Nucleus accumbens (tissue), 56 donors: ENCODE measurements at places on chromosomes 1 and 21.

DNA sequence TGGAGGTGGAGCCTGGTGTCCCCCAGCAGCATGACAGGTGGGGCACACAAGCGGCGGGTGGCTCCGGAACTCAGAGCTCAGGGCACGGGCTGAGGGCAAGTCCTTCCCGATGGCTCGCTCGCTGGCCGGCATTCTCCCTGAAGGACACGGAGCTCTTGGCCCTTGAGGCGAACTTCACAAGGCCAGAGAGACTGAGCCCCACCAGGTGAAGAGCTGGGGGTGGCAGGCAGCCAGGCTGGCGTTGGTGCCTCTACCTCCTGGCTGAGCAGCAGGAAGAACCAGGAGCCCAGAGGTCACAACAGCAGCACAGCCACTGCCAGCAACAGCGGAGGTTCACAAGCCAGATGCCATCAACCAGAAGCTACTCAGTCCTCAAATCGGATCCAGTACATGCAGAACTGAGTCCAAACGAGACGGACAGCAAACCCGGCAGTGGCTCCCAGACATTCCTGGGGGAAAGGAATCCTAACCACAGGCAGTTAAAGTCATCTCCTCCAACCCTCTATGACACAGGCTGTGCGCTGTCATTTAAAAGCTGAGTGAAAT, 54.1 kb downstream of the NPHP4 start:
- no peak for DNase-seq

- DNase-seq = no peak
Observed at GRCh38 chr21:30044447-30045064, 104.8 kb upstream of the GRIK1 start.

GRCh38 chr1:12063141-12064072, at the start of gene TNFRSF8:
TNFRSF8 (plus strand) TSS chr1:12063303; CDS start chr1:12063599, 296 bp downstream.
- no peak for DNase-seq

- DNase-seq = peak; percentile 59
Observed at GRCh38 chr1:89821322-89822108, 683 bp downstream of the LRRC8D start.

DNA sequence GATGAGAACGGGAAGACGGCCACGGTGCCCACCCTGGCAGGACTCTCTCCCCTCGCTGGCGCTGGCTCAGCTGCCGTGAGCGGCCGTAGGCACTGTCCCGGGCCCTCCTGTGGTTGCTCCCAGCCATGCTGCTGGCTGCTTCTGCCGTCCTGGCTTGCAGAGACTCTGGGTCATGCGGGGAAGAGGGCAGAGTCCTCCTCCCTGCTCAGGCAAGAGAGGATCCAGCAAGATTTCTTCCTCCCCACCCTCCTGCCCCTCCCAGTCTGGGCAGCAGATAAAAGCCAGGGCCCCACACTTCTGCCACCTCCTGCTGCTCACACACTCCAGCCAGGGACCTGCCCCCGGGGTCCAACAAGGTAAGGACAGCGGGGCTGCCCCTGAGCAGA, 60.1 kb downstream of the AGPAT3 start:
- DNase-seq = no peak

GRCh38 chr1:160460683-160461287, 60.4 kb downstream of the VANGL2 start:
- DNase-seq = no peak

DNA sequence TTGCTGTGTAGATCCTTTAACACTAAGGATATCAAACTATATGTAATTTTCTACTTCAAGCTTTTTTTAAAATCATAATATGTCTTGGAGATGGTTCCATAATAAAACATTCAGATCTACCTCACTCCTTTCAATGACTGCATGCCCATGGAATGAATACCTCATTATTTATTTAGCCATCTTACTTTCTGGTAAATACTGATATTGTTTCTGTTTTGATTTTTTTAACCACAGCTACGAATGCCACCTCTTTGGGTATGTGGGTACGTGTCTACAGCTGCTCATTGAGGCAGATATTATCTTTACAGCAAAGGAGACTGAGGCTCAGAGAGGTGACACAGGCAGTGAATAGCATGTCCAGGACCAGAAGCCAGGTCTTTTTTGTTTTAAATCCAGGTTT, 215.7 kb downstream of the ST6GALNAC3 start:
- DNase-seq = no peak

- no peak for DNase-seq
Observed at GRCh38 chr1:146013559-146013922, 8.0 kb downstream of the HJV start.

GRCh38 chr1:221993444-221993948, 251.6 kb upstream of the DUSP10 start:
- no peak for DNase-seq

- DNase-seq = no peak
Observed at GRCh38 chr1:90717665-90718410, 736 bp upstream of the BARHL2 start.

GRCh38 chr1:98693385-98693784, 31.9 kb downstream of the SNX7 start:
- no peak for DNase-seq

- no peak for DNase-seq
Observed at GRCh38 chr1:51525295-51525694, 6.2 kb upstream of the EPS15 start.

DNA sequence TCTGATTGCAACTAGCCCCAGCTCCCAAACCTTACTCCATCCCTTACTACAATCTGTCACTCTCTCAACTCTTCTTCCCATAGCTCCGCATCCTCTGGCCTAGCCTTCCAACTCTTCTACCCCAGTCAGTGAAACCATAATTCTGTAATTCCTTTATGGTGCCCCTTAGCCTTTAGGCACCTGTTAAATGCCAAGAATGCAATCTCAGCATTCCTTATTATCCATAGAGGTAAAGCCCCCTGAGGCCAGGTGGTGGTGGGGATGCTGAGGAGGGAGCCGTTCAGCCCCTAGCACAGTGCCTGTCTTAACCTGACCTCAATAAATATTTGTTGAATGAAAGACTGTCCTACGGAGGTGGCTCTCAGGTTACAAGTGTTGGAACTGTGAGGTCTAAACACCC, 14.0 kb downstream of the ATP1A2 start:
- DNase-seq = no peak

- no peak for DNase-seq
Observed at GRCh38 chr1:62196086-62196690, 1.5 kb downstream of the L1TD1 start.

DNA sequence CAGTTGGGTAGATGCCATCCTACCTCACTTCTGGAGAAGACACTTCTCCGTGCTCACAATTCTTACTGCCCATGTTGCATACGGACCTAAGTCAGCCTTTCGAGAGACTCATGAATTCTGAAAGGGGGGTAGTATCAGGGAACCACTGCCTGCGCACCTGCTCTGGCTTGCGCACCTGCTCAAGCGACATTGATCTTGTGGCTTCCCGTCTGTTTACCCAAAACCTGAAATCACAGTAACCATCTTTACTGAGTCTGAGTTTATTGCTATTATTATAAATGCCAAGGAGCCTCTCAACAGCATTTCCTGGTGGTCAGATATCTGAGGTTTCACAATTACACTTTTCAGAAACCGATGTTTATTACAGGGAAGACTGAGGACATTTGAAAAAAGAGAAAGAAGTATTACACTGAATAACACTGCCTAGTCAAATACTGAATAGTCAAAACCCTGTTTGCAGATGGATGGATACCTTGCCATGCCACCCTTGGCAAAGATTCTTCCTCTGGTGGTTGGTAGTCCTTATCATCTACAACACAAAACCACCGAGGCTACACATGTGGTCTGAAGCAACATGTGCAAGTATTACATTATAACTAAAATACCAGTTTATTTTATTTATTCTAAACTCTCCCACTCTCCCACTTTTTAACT, 208.7 kb downstream of the SIPA1L2 start:
- no peak for DNase-seq

GRCh38 chr1:247054992-247055415, 23.6 kb downstream of the ZNF670 start:
- no peak for DNase-seq

GRCh38 chr1:23915466-23915865, 2.3 kb upstream of the CNR2 start:
- DNase-seq = no peak

GRCh38 chr1:109426281-109427170, at the start of gene PSMA5:
PSMA5 (minus strand) TSS chr1:109426448; CDS start chr1:109426330, 118 bp downstream.
- peak; percentile 92 for DNase-seq

DNA sequence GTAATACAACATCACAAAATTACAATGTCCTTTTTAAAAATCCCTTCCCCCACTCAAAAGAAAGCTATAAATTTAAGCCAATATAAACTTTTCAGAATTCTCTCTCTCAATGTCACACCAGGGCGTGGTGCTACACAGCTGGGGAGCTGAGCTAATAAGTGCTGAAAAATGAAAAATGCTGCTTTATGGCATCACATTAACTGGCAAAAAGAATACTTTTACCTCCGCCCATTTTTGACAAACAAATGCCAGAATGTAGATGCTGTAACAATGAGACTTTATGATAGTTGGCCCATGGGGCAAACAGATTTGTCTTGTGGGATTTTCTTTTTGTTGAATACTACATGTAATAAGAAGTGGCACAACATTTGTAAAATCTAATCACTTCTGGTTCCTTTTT, 12.7 kb upstream of the LYPLAL1 start:
- DNase-seq = no peak

DNA sequence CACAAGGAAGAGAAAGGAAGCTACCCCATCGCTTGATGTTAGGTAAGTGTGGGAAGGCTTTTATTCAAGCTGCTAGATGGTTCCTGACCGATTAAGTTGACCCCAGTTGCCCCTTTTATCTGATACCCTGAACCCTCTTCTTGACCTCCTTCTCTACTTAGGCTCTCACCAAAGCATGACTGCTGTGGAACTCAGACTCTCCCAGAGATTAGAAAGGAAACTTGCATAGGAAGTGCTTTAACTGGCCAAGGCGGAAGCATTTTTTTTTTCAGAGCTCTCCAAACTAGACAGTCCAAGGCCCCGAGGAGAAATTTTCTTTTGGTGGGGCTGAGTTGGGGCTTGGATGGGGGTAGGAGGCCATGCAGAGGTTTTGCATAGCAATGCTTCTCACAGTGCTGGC, 101.3 kb upstream of the USP24 start:
- no peak for DNase-seq

DNA sequence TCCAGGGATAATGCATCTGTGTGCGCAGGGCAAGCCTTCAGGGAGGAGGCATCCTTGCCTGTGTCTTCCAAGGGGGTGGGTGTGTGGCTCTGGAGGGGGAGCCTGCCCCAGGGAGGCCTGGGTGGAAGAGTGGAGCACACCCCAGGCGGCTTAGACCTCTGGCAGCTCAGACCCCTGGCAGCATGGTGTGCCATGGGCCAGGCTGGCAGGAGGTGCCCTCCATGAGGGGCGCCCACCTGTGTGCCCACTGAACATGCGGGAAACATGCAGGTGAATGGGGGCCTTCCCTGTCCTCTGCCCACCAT, 1.1 kb upstream of the PANK4 start:
- DNase-seq = no peak

GRCh38 chr1:84800090-84801073, 92.6 kb downstream of the LPAR3 start:
- no peak for DNase-seq

- no peak for DNase-seq
Observed at GRCh38 chr1:226470921-226471866, 63.3 kb upstream of the PARP1 start.

DNA sequence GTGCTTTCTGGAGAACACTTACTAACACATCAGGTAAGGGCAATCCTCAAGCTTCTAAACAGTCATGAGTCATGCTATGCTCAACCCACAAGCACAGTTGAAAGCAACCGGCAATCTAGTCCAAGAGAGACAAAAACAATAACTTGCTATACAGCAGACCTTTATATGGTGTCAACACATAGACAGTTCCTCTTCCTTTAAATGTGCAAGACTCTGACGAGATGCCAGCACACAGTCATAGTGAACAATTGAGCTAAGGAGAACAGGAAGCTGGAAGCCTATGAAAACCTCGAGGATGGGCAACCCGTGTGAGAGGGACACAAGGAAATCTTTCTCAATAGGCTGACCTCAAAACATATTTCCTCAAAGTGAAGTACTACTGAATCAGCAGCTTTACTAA, 5.3 kb downstream of the ADIPOR1 start:
- no peak for DNase-seq

DNA sequence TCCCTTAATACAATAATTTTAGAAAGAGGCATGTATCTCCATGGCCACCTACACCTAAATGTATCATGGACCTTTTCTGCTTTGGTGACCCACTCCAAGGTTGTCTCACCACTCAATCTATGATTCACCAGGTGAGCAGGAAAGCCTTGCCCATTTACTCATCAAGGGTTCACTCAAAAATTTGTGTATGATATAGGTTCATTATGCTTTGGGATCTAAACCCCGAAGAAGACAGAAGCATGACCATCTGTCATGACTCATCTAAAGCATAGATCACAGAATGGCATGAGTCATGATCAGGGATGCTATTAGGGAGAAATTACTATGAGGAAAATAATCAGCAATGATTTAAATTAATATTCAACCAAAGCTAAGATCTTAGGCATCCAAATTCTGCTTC, 38.5 kb downstream of the PYHIN1 start:
- no peak for DNase-seq

- DNase-seq = no peak
Observed at GRCh38 chr21:15732290-15732995, 2.7 kb downstream of the USP25 start.

DNA sequence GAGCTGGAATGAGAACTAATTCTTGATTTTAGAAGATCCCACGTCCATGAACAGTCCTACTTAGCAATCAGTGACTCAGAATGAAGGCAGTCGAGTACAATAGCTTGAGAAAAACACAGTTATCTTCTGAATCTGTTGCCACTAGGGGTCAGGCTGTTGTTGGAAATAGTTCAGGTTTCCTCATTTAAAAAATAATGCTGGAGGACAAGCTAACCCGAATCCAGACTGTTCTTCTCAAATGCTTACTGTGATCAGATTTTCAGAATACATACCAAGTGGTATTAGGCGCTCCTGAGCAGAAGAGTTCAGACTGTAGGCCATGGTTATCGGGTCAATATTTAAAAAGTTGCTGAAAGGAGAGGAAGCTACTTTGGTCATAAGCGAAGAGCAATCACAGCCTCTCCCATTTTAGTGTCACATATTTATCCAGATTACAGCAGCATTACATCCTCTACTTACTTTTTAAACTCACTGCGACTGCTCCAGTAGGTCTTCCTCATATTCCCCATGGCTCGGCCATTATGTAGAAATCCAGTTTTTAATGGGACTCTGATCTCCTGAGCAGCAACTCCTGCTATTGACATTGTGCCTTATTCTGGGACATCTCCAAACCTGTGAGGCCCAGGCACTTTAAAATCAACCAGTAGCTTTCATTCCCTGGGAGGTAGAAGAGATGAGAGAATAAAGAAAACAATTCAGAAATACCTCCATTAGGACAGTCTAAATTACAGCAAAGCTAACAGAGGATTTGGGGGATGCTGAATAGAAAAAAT, 10.9 kb downstream of the ERRFI1 start:
- DNase-seq = no peak

DNA sequence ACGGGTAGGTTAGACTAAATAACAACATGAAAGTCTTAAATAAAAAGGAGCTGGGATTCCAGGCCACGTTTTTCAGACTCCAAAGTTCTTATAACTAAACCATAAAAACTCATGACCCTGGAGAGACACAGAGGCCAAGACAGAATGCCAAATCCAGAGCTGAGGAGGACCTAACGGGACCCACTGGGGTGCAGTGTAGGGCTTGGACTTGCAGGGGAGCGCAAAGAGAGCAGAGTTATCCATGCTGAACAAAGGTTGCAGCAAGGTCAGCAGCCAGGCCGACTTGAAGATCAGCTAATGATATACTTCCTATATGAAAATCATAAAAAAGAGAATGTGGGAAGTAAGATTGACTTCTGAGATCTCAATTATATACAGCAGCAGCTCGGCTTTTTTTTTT, 237.1 kb downstream of the TM2D1 start:
- DNase-seq = no peak

GRCh38 chr21:45353200-45353599, 51.8 kb upstream of the COL18A1 start:
- no peak for DNase-seq

- no peak for DNase-seq
Observed at GRCh38 chr21:46028573-46029091, 47.1 kb downstream of the COL6A1 start.
